Endodermal cell (in vitro differentiated cells): ENCODE measurements at places on chromosomes 12 and 14. TPM values are rescaled to one million over a fixed set of nuclear protein-coding genes. Genes with fewer than 3 reads are reported as not detected.

Gene CLEC2B
- total RNA-seq: not detected in 3 replicates

DNA sequence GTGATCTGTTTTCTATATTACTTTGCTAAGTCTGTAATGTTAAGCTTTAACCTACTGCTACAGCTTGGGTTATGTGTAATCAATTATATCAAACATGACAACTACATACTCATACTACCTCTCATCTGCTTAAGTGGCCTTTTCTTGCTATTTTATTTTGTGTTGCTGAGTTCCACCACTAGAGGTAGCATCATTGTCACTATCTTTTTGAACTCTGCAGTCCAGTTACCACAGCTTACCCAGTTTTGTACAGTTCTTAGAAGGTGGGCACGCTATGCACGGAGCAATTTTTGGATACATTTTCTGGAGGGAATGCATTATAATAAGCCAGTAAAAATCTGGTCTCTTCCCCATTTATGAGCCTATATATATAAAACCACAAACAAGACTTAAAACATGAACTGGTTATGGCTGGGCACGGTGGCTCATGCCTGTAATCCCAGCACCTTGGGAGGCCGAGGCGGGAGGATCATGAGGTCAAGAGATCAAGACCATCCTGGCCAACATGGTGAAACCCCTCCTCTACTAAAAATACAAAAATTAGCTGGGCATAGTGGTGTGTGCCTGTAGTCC lies 48.5 kb downstream of the SAV1 start:
- no peak overlapping the region for H3K4me3 ChIP-seq
- H3K36me3 ChIP-seq: no peaks in the 10 kb centered on the region
- no peaks in the 10 kb centered on the region for H3K27me3 ChIP-seq

DNA sequence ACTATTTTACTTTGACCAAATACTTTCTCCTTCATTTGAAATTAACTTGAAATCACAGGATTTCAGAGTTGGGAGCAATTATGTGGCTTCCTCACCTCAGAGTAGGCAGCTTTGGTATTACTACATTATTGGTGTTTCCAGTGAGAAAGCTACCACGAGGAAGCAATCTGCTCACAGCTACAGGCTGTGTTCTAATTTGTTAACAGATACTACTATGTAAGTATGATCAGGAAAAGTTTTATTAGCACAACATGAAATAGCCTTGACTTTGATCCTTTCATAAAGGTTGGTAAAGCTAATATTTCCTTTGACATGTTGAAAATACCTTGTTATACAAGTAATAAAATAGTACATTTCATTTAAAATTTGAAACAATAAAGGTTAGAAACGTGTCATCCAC lies 30.6 kb downstream of the TAOK3 start:
- no peak overlapping the region for H3K4me3 ChIP-seq
- DNase-seq: no peak
- H3K4me1 ChIP-seq: peaks cover 13% of the 10 kb centered on the region
- H3K27me3 ChIP-seq: no peaks in the 10 kb centered on the region

Gene ATL1
- total RNA-seq: 1.7 to 1.9 TPM (median 1.7 TPM) in 3 replicates

Gene GPRC5D
- not detected in 2 replicates for total RNA-seq
